ENCODE measurements at places on chromosomes 13 and 19.

DNA sequence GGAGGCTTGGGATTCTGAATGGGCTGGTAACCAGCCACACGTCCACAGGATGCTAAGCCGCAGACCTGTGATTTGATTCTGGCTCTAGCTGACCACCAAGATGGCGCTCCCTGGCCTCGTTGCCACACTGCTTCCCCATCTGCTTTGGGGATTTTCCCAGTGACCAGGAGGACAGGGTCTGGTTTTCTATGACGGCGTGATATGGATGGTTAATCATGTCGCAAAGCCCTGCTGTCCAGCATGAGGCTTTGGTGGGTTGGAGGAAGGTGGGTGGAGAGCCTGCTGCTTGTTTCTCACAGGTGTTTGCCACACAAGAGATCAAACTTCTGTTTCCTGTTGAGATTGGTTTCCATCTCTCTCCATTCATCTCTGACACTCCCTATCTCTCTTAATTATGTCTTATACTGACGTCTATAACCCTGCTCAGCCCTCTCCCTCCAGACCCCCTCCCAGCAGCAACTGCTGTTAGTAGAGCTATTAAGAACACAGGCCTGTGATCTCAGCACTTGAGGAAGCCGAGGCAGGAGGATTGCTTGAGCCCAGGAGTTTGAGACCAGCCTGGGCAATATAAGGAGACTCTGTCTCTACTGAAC is 102.7 kb downstream of the SIPA1L3 start:
- H3K36me3 ChIP-seq = peaks cover 1% of the 10 kb centered on the region
- H3K27ac ChIP-seq = no peak overlapping the region
- no peak overlapping the region for H3K4me3 ChIP-seq
- no peak for DNase-seq
- no peaks in the 10 kb centered on the region for H3K27me3 ChIP-seq
- peaks cover 6% of the 10 kb centered on the region for H3K4me1 ChIP-seq

- DNase-seq = no peak
- H3K4me1 ChIP-seq = no peaks in the 10 kb centered on the region
- H3K27ac ChIP-seq = no peak overlapping the region
- no peaks in the 10 kb centered on the region for H3K36me3 ChIP-seq
- peaks cover 10% of the 10 kb centered on the region for H3K27me3 ChIP-seq
Measured at GRCh38 chr13:91174886-91175501, 172.5 kb upstream of the MIR17HG start.

DNA sequence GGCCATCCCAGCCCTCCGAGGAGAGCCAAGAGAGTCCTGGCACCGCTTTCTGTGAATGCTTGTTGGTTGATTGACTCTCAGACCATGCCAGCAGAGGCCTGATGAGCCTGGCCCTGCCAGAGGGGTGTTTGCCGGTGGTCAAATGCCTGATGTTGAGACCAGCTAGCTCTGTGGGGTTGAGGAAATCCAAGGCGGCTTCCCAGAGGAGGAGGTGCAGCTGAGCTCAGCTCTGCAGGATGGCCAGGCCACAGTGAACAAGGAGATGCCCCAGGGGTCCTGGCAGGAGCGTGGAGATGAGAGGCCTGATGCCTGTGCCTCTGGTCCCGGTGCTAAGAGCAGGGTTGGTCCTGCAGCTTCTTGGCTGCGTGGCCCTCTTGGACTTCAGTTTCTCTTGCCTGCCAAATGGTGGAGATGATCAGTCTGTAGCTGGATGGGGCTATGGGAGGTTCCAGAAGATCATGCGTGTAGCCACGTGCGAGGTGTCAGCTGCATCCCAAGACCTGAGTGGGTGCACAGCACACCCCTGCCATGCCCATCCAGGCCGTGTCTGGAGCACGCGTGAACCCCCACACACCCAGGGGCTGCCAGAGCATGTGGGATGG is 16.8 kb downstream of the NFIC start:
- H3K4me3 ChIP-seq = no peak overlapping the region
- DNase-seq = no peak
- no peaks in the 10 kb centered on the region for H3K27me3 ChIP-seq
- H3K4me1 ChIP-seq = peaks cover 19% of the 10 kb centered on the region
- H3K36me3 ChIP-seq = peaks cover 6% of the 10 kb centered on the region
- peak overlapping the region; percentile 83 for H3K27ac ChIP-seq

DNA sequence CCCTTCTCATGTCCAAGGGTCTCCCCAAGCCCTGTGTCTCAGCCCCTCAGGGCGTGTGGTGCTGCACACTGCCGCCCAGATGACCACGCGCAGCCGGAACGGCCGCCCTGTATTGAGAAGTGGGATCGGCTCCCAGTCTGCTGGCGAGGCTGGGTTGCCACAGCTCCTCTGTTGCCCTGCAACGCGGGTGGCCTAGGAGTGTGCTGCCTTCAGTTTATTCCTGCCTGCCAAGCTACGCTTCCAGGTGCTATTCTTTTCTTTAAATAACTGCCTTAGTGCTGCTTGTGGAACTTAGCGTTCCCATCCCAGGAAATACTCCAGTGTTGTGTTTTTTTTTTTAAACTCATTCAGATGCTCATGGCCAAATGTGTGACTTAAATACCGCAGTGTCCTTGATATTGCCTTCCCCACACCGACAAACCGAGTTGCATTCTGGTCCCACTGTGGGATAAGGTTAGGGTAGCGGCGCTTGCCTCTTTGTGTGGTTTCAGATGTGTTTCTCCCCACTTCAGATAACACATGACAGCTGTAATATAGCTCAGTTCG is 16.6 kb downstream of the ACTN4 start:
- no peak for DNase-seq
- H3K36me3 ChIP-seq = peaks cover 14% of the 10 kb centered on the region
- no peaks in the 10 kb centered on the region for H3K27me3 ChIP-seq
- peak overlapping the region; percentile 81 for H3K27ac ChIP-seq
- peaks cover 82% of the 10 kb centered on the region for H3K4me1 ChIP-seq

DNA sequence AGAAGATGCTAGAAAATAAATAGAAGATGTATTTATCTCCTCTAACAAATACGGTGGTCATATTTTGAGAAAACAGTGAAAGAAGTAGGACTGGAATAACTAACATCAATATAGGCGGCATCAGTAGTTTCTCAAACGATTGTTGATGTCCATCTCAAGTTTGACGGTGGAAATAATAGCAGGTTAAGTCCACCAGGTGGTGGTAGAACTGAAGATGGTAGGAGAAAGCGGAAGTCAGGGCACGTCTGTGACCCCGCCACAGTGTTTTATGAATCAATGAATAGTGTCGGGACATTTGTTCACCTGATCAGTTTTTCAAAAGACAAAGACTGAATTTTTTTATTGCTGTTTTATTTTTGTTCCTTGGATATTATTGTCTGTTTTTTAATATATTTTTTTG is 706.4 kb upstream of the SLC10A2 start:
- no peaks in the 10 kb centered on the region for H3K4me1 ChIP-seq
- peaks cover 2% of the 10 kb centered on the region for H3K36me3 ChIP-seq
- H3K27ac ChIP-seq = no peak overlapping the region
- H3K27me3 ChIP-seq = no peaks in the 10 kb centered on the region
- H3K4me3 ChIP-seq = no peak overlapping the region
- no peak for DNase-seq

GRCh38 chr19:13684021-13684420 is 80.3 kb upstream of the MRI1 start:
- no peaks in the 10 kb centered on the region for H3K4me1 ChIP-seq
- H3K27me3 ChIP-seq = peaks cover 15% of the 10 kb centered on the region
- no peaks in the 10 kb centered on the region for H3K36me3 ChIP-seq

GRCh38 chr19:1634938-1635243 is 17.5 kb downstream of the TCF3 start:
- no peak overlapping the region for H3K4me3 ChIP-seq
- H3K4me1 ChIP-seq = peaks cover 9% of the 10 kb centered on the region
- H3K27ac ChIP-seq = no peak overlapping the region
- DNase-seq = no peak
- no peaks in the 10 kb centered on the region for H3K27me3 ChIP-seq

DNA sequence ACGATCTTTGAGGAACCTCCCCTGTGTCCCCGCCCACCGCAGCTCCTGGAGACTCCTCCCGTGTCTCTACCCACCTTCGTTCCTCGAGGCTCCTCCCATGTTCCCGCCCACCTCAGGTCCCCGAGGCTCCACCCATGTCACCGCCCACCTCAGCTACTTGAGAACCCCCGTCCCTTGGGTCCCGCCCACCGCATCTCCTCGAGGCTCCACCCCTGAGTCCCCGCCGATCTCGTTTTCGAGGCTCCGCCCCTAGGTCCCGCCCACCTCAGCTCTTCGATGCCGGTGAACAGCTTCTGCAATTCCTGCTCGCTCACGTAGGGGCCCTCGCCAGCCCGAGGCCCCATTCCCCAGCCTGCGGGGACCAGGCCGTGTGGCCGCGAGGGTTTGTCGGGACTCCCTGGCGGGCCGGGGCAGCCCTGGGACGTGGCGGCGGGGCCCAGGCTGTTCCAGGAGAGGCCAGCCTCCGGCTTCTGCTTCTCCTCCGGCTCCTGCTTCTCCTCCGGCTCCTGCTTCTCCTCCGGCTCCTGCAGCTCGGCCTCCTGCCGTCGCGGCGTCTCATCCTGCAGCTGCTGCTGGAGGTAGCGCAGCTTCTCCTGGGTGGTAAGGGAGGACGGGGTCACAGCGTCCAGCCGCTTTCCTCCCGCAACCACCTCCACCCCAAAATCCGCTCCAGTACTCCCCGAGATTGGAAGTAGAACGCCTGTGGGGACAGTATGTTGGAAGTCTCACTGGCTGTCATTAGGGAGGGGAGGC is 16.7 kb downstream of the TSKS start:
- H3K27me3 ChIP-seq = no peaks in the 10 kb centered on the region
- H3K36me3 ChIP-seq = peaks cover 3% of the 10 kb centered on the region
- peak overlapping the region; percentile 27 for H3K4me3 ChIP-seq
- no peaks in the 10 kb centered on the region for H3K4me1 ChIP-seq
- DNase-seq = peak; percentile 20
- H3K27ac ChIP-seq = no peak overlapping the region

DNA sequence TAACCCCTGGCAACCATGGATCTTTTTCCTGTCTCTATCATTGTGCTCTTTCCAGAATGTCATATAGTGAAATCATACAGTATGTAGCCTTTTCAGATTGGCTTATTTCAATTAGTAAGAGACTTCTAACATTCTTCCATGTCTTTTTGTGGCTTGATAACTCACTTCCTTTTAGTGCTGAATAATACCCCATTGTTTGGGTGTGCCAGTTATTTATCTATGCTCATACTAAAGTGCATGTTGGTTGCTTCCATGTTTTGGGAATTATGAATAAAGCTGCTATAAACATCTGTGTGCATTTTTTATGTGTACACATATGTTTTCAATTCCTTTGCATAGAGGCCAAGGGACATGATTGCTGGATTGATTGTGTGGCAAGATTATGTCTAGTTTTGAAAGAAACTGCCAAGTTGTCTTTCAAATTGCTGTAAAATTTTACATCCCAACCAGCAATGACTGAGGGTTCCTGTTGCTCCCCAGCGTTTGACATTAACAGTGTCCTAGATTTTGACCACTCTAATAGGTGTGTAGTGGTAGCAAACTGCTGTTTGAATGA is 358.9 kb downstream of the ITGBL1 start:
- no peaks in the 10 kb centered on the region for H3K27me3 ChIP-seq
- H3K4me1 ChIP-seq = no peaks in the 10 kb centered on the region
- H3K27ac ChIP-seq = no peak overlapping the region

GRCh38 chr13:43387880-43388279 is 364.5 kb downstream of the DNAJC15 start:
- no peaks in the 10 kb centered on the region for H3K4me1 ChIP-seq
- H3K27me3 ChIP-seq = peaks cover 19% of the 10 kb centered on the region
- no peak for DNase-seq
- no peaks in the 10 kb centered on the region for H3K36me3 ChIP-seq
- H3K27ac ChIP-seq = no peak overlapping the region

- H3K36me3 ChIP-seq = peaks cover 58% of the 10 kb centered on the region
- H3K27ac ChIP-seq = peak overlapping the region; percentile 99
- H3K4me3 ChIP-seq = peak overlapping the region; percentile 100
- peaks cover 71% of the 10 kb centered on the region for H3K4me1 ChIP-seq
Measured at GRCh38 chr13:114128624-114129522, 3.5 kb downstream of the RASA3 start.

- no peaks in the 10 kb centered on the region for H3K27me3 ChIP-seq
- peaks cover 24% of the 10 kb centered on the region for H3K36me3 ChIP-seq
- H3K4me3 ChIP-seq = no peak overlapping the region
- peaks cover 23% of the 10 kb centered on the region for H3K4me1 ChIP-seq
Measured at GRCh38 chr13:32430018-32430747, 2.3 kb upstream of the N4BP2L1 start.

- peak overlapping the region; percentile 22 for H3K27ac ChIP-seq
- peaks cover 46% of the 10 kb centered on the region for H3K4me1 ChIP-seq
- peaks cover 53% of the 10 kb centered on the region for H3K36me3 ChIP-seq
Measured at GRCh38 chr19:14510311-14511228, 7.6 kb downstream of the DNAJB1 start.

- H3K4me3 ChIP-seq = no peak overlapping the region
- no peak for DNase-seq
- H3K4me1 ChIP-seq = no peaks in the 10 kb centered on the region
- H3K36me3 ChIP-seq = no peaks in the 10 kb centered on the region
- no peaks in the 10 kb centered on the region for H3K27me3 ChIP-seq
Measured at GRCh38 chr13:54449922-54450321, 1421.3 kb downstream of the OLFM4 start.

GRCh38 chr19:34120846-34121639 is 51.3 kb upstream of the LSM14A start:
- peak; percentile 24 for DNase-seq
- H3K27ac ChIP-seq = no peak overlapping the region
- H3K4me1 ChIP-seq = no peaks in the 10 kb centered on the region
- peaks cover 1% of the 10 kb centered on the region for H3K36me3 ChIP-seq

GRCh38 chr19:14439014-14439413 is 5.9 kb downstream of the PKN1 start:
- no peak overlapping the region for H3K27ac ChIP-seq
- peaks cover 51% of the 10 kb centered on the region for H3K4me1 ChIP-seq
- DNase-seq = no peak
- peaks cover 31% of the 10 kb centered on the region for H3K36me3 ChIP-seq
